ENCODE measurements at places on chromosomes 16 and 17.

GRCh38 chr16:31875112-31875803, 1.7 kb downstream of the ZNF267 start:
- DNase-seq = no peak

DNA sequence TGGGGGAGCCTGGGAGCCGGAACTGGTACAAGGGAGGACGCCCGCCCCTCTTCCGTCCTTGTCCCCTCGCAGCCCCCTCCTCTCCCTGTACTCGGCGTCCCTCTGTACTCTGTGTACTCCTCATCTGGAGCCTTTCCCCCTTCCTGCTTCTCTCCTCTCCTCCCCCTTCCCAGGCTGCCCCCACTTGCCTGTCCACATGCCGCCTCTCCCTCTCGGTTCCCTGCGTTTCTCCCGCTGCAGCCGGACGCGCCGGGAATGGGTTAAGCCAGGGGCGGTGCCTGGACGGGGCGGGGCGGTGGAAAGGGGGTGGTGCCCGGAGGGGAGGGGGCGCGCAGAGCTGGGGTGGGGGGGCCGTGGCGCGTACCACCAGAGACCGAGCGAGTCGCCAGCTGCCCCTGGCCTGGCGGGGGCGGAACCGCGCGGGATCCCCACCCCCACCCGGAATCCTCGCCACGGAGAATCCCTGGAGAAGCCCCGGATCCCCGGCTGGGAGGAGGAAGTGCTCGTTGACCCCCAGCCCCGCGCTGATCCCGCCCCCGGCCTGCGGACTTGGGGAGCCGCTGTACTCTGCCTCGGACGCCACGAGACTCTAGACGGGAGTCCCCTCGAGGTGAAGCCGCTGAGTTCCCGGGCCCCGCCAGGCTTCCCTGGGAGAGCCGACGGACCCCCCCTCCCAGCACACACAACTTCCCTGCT, 22.6 kb downstream of the GJD3 start:
- peak; percentile 72 for DNase-seq

DNA sequence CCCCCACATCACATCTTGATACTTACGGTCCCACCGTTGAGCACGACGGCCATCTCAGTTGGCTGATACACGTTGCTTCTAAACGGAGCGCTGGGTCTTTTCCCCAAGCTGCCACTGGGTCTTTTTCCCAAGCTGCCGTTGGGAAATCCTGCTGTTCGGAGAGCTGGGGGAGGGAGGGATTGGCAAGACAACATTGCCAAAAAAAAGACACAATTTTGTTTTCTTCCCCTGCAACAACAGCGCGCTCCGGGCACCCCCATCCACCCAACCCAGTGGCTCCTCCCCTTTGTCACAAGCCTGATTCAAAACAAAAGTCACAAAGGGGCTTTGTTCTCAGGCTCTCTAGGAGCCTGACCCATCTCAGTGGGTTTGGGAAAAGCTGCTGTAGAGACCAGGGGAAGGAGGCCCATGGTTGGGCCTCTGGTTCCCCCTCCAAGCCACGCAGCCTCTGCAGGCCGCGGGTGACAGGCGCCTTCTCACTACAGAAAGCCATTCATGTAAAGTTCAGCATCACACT, 22.8 kb downstream of the GPRC5B start:
- DNase-seq = no peak

DNA sequence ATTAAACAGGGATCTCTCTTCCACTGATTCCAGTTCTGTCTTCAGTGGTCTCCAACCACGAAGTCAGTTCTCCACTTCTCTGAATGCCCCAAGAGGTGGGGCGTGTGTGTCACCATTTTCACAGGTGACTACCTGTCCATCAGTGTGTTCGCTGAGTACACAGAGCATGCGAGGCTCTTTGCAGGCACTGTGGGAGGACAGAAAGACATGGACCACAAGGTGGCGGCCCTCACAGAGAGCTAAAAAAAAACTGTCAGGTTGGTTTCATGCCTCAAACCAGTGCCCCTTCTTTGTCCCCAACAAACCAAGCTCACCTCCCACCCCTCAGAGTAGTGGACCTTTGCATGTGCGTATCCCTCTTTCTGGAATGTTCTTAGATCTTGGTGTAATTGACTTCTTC, 13.8 kb downstream of the EMP2 start:
- DNase-seq = no peak

DNA sequence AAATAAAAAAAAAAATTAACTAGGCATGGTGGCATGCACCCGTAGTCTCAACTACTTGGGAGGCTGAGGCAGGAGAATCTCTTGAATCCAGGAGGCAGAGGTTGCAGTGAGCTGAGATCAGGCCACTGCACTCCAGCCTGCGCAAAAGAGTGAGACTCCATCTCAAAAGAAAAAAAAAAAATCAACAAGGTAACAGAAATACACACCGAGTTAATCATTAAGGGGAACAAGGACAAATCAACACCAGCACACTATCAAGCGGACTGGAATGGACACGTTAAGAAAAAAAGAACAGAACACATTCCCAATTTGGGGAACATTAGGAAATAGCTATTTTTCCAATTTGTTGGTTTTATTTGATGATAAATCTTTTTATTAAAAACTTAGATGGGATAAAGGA, 28.4 kb upstream of the GLG1 start:
- DNase-seq = no peak

- no peak for DNase-seq
These were observed 41.2 kb downstream of the TTC19 start for GRCh38 chr17:16040710-16041251.

DNA sequence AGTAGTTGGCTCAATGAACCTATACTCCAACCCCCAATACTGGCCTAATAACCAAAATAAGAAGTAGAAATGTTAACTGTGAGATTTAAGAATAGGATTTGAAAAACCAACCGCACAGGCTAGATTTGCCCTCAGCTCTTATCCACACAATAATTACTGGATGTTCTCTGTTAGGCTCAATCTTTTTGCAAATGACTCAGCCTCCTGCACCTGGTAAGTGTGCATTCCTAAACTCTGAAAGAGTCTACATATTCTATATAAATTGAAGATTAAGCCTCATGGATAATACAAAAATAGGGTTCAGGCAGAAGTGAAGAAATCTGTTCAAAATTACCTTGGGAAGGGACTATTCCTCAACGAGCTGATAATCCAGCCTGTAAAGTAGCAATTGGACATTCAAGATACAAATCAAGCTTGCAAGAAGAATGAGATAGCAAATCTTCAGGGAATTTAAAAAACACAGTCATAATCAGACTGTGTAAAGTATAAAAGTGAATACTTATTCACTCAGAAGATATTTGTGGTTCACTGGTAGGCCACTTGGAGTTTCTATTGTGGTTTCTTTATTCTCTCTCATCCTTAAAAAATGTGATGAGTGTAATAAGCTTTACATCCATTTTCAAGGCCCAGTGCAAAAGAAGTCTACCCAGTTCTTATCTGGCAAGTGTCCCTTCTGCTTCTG, 931.9 kb upstream of the SOX9 start:
- DNase-seq = no peak

DNA sequence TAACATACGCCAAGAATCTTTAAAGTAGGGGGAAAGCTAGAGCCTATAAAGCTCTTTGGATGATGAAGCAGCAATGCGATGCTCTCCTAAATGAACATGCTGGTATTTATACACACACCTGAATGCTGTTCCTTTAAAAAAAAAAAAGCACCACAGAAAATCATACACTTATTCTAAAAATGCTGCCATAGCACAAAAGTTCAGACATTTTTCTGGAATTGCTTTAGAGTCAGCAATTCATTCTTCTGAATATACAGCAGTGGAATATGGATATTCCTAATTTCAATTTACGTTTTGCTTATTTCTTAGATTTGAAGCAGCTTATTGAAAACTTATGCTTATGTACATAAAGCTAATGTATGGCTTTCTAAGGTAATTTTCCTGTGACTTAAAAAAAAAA, 3.1 kb downstream of the CSNK2A2 start:
- no peak for DNase-seq

DNA sequence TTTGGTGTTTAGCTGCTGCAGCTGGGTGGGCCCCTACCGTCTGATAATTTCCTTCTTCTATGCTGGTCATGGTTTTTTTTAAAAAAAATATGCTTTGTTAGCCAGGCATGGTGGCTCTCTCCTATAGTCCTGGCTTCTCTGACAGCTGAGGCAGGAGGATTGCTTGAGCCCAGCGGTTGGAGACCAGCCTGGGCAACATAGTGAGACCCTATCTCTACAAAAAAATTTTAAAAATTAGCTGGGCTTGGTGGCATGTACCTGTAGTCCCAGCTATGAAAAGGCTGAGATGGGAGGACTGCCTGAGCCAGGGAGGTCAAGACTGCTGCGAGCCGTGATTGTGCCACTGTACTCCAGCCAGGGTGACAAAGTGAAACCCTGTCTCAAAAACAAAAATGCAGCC, 19.4 kb downstream of the B4GALNT2 start:
- DNase-seq = no peak

GRCh38 chr17:57585341-57586195, 159.5 kb downstream of the CCDC182 start:
- no peak for DNase-seq
